ENCODE measurements at places on chromosomes 16 and 17.

- DNase-seq, result no peak
Observed at GRCh38 chr17:28350271-28350670, 7.1 kb downstream of the POLDIP2 start.

GRCh38 chr17:17320911-17321220, 17.7 kb downstream of the NT5M start:
- no peak for DNase-seq

DNA sequence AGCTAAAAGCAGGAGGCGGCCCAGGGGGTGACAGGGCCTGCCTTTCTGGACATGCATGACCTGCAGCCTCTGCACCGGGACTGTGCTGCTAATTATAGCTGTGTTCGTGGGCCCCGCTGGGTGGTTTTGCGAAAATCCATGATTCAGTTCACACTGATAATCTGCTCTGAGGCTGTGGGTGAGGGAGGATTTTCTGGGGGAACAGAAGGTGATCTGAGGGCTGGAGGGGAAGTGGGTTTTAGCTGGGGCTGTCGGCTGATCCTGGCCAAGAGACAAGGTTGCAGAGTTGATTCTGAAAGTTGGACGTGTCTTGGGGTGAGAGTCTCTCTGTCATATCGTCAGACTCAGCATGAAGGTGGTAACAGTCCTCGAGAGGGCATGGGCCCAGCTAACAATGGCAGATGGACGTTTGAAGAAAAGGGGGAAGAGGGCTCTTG, 187.5 kb upstream of the ZNF469 start:
- no peak for DNase-seq

DNA sequence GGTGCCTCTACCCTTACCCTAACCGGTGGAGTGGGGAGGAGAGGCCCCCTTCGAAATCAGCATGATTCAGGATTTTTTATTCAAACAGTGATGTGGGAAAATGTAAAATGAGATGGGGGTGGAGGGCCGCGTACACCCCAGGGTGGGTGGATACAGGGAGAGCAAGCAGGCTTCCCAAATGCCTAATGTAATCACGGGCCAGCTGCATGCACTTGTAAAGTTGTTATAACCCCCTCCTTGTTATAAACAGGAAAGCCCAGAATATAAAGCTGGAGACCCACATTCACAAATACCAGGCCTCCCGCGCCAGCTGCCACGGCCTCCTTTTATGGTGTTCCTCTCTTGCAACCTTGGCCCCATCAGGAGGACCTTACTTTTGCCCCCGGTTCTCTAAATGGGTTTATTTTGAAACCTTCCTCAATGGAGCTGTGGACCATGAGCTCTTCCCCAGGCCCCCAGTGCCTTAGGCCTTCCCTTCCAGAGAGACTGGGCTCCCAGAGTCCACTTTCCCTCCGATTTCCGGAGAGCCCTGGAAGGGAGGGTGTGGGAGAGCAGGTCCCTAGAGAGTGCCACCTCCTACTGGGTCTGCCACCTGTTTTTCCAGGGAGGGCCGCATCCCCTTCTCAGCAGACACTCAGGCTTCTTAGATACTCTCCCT, 906 bp upstream of the FOXL1 start:
- DNase-seq, result no peak

DNA sequence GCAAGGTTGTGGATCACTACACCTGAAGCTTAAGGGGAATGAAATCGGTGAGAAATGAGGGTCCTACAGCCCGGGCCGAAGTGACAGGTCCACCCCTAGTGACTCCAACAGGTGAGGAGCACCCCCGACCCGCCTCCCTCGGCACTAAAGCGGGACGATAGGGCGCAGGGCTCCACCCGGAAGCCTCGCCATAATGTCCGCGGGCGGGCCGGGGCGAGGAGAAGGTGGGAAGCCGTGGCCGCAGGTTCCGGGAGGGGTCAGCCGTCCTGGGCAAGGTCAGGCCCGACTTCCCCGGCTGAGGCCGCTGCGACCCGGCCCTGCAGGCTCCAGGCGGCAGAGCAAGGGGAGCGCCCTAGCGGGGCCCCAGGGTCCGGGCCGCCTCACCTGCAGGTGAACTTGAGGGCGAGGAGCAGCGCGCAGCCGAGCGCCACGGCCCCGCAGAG, 543 bp downstream of the TXNDC11 start:
- no peak for DNase-seq

GRCh38 chr16:67942510-67943255, 1.2 kb downstream of the LCAT start:
- DNase-seq, result no peak

GRCh38 chr16:84448444-84448843, 56.0 kb downstream of the MEAK7 start:
- no peak for DNase-seq

GRCh38 chr17:11644265-11645212, 46.3 kb downstream of the DNAH9 start:
- DNase-seq, result peak; percentile 2

DNA sequence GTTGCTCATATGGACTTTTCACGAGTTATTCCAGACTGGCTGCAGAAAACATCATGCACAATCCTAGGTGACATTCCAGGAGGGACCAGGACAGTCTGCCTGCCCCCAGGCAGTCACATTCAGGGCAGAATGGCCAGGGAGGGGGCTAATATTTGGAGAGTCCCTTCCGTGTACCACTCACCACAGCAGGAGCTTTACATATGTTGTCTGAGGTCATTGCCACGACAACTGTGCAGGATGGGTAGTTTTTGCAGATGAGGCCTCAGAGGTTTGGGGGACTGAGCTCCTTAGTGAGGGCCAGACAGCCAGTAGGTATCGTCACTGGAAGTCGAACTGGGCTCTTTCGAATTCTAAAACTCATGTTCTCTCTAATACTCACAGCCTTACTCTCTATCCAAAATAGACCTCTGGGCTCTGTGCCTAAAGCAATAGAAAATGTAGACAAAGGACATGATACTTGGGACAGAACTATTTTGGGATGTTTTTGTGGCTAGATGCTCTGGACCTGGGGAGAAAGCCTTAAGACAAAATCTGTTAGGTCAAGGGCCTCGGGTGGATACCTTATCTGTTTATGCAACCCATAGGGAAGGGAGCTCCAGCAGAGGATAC, 338.5 kb downstream of the MAF start:
- DNase-seq, result no peak

DNA sequence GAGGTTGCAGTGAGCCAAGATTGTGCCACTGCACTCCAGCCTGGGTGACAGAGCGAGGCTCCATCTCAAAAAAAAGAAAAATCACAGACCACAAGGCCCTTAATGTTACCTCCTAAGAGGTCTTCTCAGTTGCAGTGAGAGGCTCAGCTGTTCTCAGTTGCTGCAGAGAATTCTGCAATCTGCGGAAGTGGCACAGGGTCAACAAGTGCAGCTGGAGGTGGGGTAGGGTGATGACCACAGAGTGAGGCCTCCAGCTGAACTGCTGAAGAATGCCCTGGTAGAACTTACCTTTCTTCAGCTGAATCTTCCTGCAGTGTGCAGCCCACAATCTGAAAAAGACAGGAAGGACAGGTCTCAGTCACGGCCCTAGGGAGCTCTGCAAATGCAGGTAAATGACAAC, 26.3 kb downstream of the CNTNAP1 start:
- no peak for DNase-seq

DNA sequence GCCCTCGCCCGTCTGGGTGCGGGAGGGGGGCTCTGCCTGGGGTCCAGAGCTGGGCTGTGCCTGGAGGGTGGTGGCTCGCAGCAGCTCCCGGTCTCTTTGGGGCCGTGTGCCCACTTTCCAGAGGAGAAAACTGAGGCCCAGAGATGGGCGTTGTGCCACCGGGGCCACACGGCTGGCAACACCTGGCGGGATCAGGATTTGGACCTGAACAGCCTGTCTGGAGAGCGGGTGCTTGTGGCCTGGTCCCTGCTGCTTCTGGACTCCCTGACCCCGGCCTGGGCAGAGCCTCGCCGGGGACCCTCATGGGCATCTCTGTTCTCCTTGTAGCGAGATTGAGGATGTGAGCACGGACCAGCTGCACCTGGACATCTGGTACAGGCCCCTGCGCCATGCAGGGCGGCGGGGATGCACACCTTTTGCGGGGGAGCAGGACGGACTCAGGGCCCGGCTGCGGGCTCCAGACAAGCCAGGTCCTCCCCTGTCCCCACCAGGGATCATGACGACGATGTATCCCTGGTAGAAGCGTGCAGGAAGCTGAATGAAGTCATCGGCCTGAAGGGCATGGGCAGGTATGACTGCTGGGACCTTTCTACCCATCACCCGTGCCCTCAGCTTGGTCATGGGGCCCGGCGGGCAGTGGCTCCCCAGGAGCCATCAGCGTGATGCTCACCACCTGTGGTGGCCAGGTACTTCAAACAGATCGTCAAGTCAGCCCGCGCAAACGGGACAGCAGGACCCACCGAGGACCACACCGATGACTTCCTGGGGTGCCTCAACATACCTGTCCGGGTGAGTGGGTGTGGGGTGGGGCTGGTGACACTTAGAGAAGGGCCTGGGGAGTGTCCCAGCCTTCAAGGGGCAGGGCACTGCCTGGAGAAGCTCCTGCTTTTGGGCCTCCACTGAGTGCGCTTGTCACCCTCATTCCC, 8.3 kb downstream of the BAIAP3 start:
- no peak for DNase-seq

- no peak for DNase-seq
Observed at GRCh38 chr17:79276821-79277220, 202.2 kb downstream of the ENGASE start.

DNA sequence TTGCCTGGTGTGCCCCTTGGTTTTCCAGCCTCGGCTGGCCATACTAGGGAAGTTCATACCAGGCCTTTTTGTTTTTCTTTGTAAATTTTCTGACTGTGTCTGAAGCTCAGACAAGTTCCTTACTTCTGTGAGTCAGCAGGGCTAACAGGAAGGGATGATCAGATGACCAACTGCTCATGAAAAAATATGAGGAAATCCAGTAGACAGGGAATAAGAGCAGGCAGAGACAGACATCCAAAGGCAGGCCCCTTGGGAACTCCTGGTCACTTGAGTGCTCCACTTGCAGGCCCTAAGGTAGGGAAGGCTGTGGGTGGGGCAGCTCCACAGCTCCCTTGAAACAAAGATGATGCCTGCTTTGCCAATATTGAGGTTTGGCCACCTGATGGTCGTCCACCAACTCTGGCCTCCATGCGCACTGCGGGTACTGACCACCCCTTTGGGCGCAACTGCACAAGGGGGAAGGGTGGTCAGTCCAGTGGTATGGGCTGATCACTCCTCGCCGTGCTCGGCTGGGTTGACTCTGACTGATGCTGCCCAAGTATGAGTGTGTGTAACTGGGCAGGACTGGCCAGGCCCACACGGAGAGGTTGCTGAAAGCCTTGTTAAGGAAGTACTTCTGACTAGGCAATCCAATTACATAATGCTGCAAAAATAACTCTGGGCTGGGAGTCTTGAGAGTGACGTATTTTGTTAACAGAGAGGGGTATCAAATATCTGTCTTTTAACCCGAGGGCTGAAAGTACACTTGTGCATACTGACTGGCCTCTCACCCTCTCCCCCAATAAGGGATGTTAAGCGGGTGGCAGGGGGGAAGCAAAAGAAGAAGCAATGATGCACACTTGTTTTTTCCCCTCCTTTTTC, 20.8 kb upstream of the ZFHX3 start:
- no peak for DNase-seq

DNA sequence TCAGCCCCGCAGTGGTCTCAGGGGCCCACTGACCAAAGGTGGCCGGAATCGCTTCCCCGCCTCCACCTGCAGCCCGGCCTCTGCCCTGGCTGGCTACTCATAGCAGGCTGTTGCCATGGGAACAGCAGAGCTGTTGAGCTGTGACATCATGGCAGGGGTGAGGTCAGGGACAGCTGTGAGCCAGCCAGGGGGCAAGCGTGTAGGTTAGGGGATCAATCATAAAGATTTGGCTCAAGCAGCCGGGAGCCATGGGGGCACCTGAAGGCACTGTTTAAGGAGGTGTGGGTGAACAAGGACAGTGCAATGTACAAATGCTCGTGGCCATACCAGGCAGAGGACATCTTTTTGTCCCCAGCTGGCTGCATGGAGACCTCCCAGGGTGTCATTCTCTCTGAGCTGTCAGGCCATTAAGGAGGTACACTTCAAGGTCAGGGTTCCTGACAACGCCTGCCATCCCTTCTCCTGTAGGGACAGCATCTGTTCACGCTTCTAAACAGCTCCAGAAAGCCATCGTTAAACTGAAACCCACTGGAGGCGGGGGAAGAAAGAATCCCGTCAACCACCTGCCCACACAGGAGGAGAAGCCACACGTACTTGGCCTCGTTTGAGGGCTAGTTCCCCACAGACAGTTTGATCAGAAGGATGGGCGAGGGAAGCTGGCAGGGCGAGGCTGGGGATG, at the start of gene CEP295NL:
CEP295NL (minus strand) TSS at position 101 of the 679 bp plus-strand sequence. CDS start 1,373 bp downstream, outside the sequence.
- DNase-seq, result no peak

DNA sequence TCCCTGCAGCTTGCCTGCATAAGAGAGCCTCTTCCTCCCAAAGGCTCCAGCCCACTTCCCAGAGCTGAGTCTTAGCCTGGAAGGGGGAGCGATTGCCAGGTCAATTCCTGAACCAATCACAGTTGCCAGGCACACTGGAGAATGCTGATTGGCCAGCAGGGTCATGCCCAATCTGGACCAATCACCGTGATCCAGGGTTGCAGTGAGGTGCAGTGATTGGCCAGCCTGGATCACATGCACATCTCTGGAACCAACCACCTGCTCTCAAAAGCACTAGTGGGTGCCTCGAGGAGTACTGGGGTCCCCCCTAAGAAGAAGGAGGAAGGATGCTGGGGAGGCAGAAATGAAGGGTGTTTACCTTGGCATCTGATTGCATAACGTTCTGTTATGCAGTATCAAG, 18.4 kb downstream of the NAGPA start:
- DNase-seq, result no peak

GRCh38 chr16:73069581-73070262, 21.8 kb upstream of the ZFHX3 start:
- DNase-seq, result no peak

DNA sequence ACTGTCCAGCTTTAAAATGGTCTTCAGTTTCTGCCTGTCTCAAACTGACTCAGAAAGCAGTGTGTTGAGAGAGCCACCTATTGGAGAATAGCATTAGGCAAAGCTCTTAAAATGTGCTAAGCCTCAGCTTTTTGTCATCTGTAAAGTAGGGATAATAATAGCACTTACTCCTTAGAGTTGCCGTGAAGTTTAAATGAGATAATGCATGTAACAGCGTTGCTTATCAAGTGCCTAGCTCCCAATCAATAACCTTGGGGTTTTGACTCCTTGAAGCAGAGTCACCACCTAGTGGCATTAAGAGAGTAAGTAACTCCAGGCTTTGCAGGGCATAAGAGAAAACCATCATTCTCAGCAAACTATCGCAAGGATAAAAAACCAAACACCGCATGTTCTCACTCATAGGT, 163.3 kb downstream of the HS3ST2 start:
- no peak for DNase-seq

- no peak for DNase-seq
Observed at GRCh38 chr17:39529455-39529854, 68.2 kb downstream of the CDK12 start.

DNA sequence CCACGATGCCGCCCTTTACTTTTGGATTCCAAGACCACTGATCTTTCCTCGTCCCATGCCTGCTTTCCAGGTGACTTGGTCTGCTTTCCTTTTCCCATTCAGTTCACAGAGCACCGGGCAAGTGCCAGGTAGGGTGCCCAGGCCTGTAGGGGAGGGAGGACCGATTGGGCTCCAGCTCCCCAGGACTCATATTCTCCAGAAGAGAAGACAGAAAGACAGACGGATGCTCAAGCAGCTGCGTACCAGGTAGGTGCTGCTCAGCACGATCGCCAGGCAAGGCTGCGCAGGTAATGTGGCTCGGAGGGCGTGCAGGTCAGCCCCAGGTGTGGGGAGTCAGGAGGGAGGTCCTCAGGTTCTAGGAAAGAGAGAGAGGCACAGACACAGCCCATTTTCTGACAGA, 67.5 kb upstream of the ZNF423 start:
- no peak for DNase-seq

Data from T1000 (cell line).